ENCODE measurements at places on chromosomes 13 and 19.

DNA sequence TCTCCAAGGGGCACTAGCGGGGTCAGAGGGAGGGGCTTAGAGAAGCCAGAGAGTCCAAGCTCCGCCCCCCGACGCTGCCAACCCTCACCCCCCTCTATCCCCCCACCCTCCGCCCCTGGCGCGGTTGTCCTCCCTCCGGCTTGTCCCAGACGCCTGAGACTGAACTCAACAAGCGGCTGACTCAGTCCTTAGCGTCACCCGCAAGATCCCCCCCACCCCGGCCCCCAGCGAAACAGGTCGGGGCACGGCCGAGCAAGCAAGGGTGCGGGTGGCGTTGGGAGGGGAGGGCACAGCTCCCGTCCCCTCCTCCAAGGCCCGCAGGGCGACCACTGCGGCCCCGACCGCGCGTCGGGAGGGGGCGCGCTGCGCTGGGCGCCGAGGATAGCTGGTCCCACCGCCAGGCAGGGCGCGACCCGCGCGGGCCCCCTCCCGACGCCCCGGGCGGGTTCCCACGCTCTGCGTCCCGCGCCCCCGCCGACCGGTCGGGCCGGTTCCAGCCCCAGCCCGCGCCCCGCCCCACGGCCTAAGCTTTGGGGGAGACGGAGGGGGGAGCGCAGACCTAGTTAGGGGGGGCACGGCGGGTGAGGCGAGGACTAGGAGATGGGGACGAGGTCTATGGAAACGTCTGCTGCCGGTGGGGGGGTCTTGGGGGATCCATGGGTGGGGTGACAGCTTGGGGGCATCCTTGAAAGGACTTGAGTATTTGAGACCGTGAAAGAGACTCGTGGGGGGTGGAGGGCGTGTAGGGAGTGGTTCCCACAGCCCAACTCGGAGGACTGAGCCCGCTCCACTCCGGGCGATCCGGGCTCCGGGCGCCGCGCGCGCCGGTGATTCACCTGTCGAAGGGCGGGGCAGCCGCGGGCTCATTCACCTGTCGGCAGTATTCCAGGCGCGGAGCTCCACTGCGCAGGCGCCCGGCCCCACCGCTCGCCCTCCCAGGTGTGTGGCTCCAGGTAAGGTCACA, 5.1 kb downstream of the NOTCH3 start:
- DNase-seq: peak; percentile 4

DNA sequence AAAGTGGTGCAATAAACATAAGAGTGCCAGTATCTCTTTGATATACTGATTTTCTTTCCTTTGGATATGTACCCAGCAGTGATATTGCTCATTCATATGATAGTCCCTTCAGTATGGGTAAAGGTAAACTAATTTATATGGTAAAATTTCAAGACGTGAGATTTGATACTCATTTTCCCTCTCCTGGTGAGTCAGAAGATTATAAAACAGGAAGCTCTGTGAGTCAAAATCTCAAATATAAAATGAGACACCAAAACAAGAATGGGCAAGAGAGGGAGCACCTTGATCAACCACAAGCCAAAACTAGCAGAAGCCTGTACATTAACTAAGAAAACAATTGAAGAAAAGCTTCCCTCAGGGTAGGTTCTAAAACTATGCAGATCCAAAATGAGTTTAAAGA, 216.3 kb downstream of the SLITRK6 start:
- no peak for DNase-seq

GRCh38 chr13:37313372-37313771, 207.9 kb upstream of the CSNK1A1L start:
- DNase-seq: no peak

GRCh38 chr13:100658363-100658762, 16.2 kb downstream of the TMTC4 start:
- DNase-seq: no peak

GRCh38 chr13:109606520-109606919, 179.9 kb downstream of the IRS2 start:
- DNase-seq: no peak

DNA sequence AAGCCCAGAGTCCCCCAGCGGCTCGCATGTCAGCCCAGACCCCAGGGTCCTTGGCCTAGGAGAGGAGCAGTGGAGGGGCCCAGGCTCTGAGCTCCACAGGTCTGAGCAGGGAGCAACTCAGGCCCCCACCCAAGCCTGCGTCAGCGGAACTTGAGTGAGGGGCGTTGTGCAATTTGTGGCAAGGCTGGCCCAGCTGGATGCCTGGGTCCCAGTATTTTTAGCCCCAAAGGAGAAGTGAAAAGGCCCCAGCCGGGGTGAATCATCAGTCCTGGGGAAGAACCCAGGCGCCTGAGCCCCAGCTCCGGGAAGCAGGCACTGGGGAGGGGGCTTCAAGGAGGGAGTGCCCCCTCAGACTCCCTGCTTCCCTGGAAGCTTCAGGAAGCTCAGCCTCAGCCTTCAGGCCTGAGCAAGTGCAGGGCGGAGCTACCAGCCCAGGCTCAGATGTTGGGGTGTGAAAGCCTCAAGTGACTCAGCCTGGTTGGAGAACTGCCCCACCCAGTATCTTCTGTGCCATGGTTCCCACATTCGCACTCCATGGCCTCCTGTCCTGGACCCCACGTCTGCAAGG, 7.2 kb downstream of the MED29 start:
- DNase-seq: no peak

GRCh38 chr19:525857-526419, 5.6 kb upstream of the CDC34 start:
- DNase-seq: no peak

DNA sequence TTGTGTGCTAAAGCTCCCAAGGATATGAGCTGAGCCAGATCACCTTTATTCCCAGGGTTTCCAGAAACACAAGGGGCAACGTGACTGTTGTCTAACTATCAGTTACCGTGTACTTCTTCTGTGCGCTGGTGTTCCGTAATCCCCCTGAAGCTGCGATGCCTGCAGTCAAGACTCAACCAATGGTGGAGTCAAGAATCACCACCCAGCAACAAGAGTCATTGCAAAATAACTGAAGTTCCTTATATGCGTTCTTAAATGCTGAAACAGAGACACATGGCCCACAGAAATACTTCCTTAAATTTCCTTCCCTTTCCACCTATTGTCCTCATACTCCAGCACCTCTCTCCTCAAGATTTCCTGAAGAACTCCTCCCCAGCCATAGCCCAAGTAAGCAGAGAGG, 200.2 kb downstream of the KATNAL1 start:
- no peak for DNase-seq

DNA sequence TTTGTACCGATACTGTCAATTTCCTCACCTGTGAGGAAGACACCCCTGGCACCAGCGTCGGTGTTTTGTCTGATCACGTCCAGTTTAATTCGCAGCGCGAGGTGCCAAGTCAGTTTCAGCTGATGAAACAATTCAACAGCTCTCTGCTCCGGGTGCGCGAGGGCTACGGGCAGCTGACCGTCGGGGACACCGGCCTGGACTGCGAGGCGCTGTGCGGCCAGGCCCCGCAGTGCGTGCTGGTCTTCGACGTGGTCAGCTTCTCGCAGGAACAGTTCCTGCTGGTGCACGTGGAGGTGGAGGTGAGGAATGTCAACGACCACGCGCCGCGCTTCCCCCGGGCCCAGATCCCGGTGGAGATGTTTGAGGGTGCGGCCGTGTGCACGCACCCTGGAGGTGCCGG, 171.5 kb downstream of the OLFM4 start:
- DNase-seq: no peak

DNA sequence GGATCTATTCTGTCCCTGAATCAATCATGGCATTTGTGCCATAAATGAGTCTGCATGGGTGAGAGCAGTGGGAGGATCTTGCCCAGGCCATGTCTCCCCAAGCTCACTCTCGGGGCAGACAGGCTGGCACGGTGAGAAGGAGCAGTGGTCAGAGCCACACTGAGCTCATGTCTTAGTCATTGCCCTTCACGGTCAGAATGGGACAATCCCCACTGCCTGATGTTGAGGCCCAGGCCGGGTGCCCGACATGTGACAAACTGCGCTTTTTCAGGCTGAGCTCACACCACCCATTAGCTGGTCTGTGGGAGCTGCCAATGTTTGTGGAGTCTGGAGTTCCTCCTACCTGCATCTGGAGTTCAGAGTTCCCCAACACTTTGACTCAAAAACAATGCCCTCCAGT, 481.9 kb downstream of the COG6 start:
- no peak for DNase-seq

- no peak for DNase-seq
These were observed 6.3 kb upstream of the WTIP start for GRCh38 chr19:34475026-34475974.

DNA sequence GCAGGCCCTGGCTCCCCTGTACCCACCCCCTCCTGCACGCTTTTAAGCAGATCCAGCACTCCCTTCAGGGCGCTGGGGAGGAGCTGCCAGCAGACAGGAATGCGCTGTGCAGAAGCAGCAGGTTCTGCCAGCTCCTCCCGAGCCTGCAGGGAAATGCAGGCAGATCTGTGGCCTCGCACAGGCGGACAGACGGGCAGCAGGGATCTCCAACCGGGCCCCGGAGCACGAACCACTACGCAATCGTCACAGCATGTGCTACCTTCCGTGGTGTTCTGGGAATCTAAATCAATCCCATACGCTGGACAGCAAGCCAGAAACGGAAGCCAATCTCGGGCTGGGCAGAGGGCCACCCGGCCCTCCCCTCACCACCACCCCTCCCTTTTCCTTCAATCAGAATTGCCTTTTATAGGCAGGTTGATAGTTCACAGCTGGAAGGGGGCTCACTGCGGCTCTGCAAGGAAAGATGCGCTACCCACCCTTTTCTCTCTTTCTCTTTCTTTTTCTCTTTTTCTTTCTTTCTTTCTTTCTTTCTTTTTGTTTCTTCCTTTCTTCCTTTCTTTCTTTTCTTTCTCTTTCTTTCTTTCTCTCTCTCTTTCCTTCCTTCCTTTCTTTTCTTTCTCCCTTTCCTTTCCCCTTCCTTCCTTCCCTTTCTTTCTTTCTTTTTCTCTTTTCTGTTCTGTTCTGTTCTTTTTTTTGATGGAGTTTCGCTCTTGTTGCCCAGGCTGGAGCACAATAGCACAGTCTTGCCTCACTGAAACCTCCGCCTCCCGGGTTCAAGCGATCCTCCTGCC, 99.9 kb downstream of the GNG7 start:
- DNase-seq: no peak

- no peak for DNase-seq
These were observed 1.3 kb downstream of the IL11 start for GRCh38 chr19:55368701-55369563.

GRCh38 chr13:101475536-101475935, 23.1 kb downstream of the ITGBL1 start:
- no peak for DNase-seq

- DNase-seq: no peak
These were observed 25.6 kb downstream of the SHISA2 start for GRCh38 chr13:26026211-26026610.

DNA sequence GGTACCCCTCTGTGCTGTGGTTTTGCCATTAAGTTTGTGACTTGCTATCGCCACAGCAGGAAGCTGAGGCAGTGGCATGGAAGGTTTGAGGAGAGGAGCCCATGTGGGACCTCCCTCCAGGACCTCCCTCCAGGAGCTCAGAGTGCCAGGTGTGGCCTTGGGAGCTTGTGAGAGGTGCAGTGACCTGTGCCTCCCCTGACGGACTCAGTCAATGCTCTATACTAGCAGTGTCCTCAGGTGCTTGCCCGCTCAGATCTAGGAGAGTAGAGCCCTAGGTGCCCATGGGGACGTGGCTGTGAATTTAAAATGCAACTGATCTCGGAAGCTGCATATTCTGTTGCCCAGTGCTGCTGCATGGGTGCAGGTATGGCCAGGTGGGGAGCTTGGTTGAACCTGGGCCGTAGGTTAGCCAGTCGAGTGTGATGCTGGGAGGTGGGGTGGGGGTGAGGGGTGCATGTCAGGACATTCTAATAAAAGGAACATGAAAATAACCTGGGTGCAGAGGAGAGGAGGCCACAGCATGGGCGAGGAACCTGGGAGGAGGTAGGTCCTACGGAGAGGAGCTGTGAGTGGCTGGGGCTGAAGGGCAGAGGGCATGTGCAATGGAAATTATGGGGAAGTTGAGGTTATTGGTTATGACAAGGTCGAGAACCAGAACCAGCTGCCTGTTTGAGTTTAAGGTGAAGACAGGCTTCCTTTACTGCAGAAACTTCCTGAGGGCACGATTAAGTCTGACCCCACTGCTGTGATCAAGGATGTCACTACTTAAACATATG, 41.6 kb downstream of the TEX29 start:
- DNase-seq: no peak

DNA sequence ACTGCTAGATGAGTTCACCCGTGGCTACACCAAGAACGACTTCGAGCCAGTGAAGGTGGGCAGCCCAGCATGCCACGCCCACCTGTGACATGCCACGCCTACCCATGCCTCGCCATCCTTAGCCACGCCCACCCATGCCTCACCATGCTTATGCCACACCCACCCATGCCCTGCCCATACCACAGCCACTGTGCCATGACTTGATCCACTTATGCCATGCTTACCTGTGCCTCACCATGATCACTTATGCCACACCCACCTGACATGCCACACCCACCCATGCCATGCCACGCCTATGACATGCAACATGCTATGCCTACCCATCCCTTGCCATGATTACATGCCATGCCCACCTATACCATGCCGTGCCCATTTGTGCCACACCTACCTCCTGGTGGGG, 12.9 kb upstream of the USE1 start:
- DNase-seq: no peak

Measured in NCI-H1436 treated with DMSO at 0.1 percent for 48 hours (cell line).